Breast epithelium (tissue), 4 donors: ENCODE measurements at places on chromosomes 7 and 10. TPM values are rescaled to one million over a fixed set of nuclear protein-coding genes. Genes with fewer than 3 reads are reported as not detected.

DNA sequence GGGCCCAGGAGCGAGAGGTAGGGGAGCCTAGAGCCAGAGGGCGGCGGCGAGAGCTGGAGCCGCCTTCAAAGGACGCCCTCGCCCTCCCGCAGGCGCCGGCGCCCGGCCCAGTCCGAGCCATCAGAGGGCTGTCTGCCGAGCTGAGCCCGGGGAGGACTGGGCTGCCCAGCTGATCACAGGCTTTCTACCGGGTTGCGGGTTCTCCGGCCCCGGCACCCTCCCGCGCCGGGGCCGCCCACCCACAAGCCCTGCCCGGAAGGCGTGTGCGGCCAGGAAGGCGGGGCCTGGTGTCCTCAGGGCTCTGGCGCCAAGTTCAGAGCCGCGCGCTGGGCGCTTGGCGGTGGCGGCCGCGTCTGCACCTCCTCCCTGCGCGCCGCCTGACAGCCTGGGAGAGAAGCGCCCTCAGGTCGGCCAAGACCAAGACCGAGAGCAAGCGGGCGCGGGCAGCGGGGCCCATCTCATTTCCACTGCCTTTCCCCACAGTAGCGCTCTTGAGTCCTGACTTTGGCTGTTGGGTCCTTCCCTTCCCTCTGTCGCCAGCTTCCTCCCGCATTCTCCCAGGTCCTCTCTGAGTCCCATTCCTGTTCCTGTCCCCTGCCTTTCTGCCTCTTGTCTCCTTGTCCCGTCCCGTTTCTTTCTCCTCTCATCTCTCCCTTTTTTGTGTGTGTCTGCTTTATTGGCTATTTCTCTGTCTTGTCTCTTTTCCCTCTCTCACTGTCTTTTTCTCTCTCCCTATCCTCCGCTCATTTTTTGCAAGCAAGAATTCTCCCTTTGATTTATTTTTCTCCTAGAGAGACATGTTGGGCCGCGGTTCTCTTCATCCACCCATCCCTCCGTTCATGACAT, 60.6 kb upstream of the MSMB start:
- no peak overlapping the region for H3K27ac ChIP-seq
- H3K27me3 ChIP-seq, result no peaks in the 10 kb centered on the region
- H3K4me1 ChIP-seq, result no peaks in the 10 kb centered on the region
- no peaks in the 10 kb centered on the region for H3K36me3 ChIP-seq
- peak overlapping the region; percentile 51 for H3K4me3 ChIP-seq
- no peak for DNase-seq

DNA sequence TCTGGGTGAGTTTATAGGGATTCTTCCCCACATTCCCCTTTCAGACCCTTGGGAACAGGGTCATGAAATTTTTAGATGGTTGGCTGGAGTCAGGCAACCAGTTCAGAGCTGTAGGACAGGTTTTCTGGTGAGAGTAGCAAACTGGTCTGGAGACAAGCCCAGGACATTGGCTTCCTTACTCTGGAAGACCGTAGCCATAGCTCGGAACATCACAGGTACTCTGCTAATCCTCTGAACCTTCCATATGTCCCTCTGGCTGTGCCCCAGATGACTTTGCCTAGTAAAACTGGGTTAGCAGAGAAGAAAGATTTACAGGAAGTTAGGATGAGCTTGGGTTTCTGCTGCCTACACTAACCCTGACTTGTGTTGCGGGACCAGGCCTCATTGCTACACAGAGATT, 104.5 kb upstream of the MKLN1 start:
- H3K27me3 ChIP-seq, result no peaks in the 10 kb centered on the region
- H3K36me3 ChIP-seq, result no peaks in the 10 kb centered on the region
- H3K27ac ChIP-seq, result no peak overlapping the region
- no peak for DNase-seq
- H3K4me3 ChIP-seq, result no peak overlapping the region

DNA sequence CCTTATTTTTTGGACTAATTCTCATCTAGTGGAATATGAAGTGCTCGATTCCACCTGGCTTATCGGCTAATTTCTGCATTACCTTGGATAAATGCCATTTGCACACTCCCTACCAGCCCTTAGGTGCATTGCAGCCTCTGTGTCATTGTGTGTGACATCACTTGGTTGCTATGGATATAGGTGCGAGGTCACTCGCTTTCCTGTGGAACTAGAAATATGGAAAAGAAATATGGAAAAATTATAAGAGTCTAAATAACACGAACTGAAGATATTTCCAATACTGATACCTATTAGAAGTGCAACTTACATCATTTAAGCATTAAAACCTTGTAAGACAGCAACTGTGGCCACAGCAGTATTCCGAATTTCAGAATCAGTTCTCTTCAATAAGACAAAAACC, 2.0 kb downstream of the YWHAG start:
- H3K36me3 ChIP-seq, result no peaks in the 10 kb centered on the region
- no peak overlapping the region for H3K27ac ChIP-seq
- H3K4me3 ChIP-seq, result peak overlapping the region; percentile 100
- H3K27me3 ChIP-seq, result no peaks in the 10 kb centered on the region

DNA sequence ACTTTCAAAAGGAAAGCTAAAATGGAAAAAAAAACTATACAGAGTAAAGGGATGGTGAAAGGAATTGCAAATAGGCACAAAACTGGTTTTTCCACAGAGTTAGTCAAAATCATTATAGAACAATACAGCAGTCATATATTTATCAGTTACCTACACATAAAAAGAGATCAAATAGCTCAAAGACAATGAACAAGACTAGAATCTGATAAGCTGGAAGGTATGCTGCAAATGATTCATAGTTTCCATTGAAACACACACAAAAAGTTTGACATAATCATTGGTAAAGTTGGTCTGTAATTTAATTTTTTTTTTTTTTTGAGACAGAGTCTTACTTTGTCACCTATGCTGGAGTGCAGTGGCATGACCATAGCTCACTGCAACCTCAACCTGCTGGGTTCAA, 92.4 kb upstream of the SGCE start:
- no peaks in the 10 kb centered on the region for H3K4me1 ChIP-seq
- no peak overlapping the region for H3K4me3 ChIP-seq
- no peaks in the 10 kb centered on the region for H3K27me3 ChIP-seq
- no peak overlapping the region for H3K27ac ChIP-seq
- DNase-seq, result no peak

GRCh38 chr10:131694781-131695495, 205.9 kb upstream of the PPP2R2D start:
- H3K36me3 ChIP-seq, result no peaks in the 10 kb centered on the region
- DNase-seq, result no peak
- H3K4me1 ChIP-seq, result no peaks in the 10 kb centered on the region
- no peak overlapping the region for H3K4me3 ChIP-seq
- H3K27ac ChIP-seq, result no peak overlapping the region

The LRRC72 gene
- not detected for total RNA-seq

The SLC4A2 gene
- total RNA-seq, result 101 TPM

GRCh38 chr10:50362547-50363125, 111.3 kb upstream of the ASAH2 start:
- no peak for DNase-seq
- H3K4me3 ChIP-seq, result no peak overlapping the region
- no peak overlapping the region for H3K27ac ChIP-seq
- no peaks in the 10 kb centered on the region for H3K4me1 ChIP-seq

The LRRD1 gene
- total RNA-seq, result not detected

The SEMA3C gene
- total RNA-seq, result 108 TPM
